NCI-H446 (cell line): ENCODE measurements at places on chromosomes 2 and 18.

DNA sequence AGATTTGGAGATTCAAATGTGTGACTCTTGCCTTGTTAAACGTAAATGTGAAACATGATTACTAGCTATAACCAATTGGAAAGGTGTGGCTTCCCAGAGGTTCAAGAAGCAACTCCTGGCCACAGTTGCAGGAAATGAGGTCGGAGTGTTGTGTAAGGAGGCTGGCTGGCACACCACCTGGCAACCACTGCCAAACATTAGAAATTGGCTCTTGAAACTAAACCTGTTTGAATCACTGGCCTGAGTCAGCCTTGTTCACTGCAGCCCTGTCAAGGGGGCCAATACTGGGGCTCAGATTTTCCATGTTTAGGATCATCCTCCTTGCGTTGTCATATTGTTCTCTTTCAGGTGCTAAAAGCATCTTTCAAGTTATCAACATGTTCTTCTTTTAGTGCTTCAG lies 206.3 kb downstream of the ARL6IP6 start:
- DNase-seq = peak; percentile 31

DNA sequence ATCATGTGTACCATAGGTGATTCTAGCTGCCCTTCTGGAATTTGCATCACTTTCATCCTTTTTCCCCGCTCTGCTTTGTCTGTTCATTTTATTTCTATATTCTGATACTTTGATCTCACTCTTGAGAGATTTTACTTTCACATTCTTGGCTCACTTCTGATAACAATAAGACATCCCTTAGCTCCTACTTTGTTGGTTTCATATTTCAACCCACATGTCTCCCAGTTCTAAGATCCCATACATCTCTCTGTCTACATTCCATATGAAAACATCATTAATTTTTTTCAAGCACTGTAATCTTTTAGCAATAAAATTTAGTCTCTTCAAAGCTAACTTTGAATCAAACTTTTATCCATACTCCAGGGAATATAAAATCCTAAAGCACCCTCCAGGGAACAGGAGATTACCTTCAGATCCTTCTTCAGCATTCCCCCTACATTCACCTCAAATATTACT lies 75.6 kb downstream of the COL3A1 start:
- DNase-seq = no peak

- DNase-seq = no peak
Measured at GRCh38 chr18:48338915-48339314, 70.3 kb downstream of the ZBTB7C start.

GRCh38 chr2:236366049-236366387 lies 101.8 kb upstream of the ASB18 start:
- DNase-seq = no peak

DNA sequence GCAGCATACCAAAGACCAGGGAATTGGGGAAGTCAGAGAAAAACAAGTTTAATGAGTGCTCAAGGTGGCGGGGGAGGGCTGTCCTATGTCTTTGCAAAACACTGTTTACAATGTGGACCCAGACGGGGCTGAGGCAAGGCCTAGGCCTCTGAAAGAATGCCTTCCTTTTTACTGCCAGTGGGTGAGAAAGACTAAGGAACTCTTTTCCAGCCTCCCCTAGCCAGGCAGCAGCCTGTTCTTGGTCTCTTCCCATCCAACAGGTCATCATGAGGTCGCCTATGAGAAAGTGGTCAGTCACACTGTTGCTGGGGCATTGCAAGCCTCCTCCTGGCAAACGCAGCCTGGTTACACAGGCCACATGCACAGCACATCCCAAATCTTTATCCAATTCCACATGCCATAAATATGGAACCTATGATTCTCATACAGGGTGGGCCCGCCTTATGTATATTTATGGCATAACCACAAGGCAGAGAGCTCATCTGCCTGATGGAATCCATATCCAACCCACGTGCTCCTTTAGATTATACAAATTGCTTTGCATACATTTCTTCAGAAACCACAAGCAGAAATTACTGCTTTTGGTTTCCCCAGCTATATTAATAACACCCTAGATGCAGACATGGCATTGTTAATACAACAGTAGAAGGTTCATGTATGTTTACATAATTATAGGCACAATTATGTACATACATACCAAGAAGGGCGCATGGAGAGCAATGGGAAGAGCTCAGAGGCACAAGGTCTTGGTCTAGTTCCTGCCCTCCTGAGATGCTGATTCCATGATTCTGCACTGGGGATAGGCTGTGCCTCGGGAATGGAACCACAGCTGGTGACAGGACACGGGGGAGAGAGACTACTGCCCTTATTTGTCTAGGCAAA lies 48.6 kb downstream of the NRP2 start:
- DNase-seq = no peak

- DNase-seq = no peak
Measured at GRCh38 chr18:79608535-79608934, 71.1 kb upstream of the CTDP1 start.
